ENCODE measurements at places on chromosomes 7 and 10. TPM values are rescaled to one million over a fixed set of nuclear protein-coding genes. Genes with fewer than 3 reads are reported as not detected.

The DNAJB12 gene
- total RNA-seq: 53.5 TPM

The COX19 gene
- 9.6 TPM for total RNA-seq

The SLC13A4 gene
- total RNA-seq: not detected

The PILRA gene
- 1.2 TPM for total RNA-seq

GRCh38 chr10:113533801-113534200 is 19.1 kb upstream of the HABP2 start:
- no peak for DNase-seq

- no peak for DNase-seq
Observed at GRCh38 chr10:96721207-96721572, 876 bp upstream of the PIK3AP1 start.

DNA sequence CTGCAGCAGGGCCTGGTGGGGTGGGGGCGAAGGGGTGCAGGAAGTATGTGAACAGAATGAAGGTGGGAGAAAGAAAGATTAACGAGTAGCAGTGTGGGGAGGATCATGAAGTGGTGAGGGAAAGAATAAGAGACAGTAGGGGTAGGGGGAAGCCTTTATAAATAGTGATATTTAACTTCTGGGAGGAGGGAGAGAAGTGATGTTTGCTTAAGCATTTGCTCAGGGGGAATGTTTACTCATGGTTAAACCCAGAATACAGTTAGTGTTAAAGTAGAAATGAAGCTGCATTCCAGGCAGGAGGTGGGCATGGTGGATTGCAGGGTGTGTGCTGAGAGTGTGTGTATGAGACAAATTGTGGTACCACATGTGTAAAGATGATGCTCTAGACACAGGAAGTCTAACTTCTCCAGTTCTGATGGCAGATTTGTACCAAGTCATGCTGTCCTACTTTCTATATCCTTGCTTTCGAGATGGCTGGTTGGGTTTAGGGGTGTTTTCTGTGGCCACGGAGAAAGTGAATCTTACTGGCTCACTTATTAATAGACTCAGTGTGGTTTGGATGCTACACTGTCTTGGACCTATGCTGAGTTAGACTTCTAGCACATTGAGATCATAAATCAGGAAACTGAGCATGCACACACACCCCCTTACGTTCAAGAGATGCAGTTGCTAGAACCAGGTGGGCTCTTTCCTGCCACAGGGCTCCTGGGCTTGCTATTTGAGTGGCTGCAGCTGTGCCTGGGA is 10.6 kb upstream of the DNMBP start:
- no peak for DNase-seq

- no peak for DNase-seq
Observed at GRCh38 chr10:27724287-27724686, 21.3 kb downstream of the MKX start.

DNA sequence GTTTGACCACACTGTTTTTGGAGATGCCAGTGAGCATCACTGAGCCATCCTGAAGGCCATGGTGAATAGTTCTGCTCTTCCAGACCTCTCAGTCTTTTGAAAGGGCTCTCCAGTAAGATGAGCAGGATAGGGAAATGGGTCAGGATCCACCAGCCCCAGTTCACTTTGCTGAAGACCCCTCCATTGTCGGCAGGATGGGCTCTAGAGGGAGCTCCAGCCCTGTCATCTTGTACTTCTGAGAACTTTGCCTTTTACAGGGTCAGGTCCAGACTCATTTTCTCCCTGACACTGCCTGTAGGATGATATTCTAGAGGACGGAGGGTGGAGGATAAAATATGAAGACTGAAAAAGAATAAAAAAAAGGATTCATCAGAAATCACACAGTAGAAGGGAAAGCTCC is 13.1 kb downstream of the LHFPL3 start:
- peak; percentile 2 for DNase-seq

DNA sequence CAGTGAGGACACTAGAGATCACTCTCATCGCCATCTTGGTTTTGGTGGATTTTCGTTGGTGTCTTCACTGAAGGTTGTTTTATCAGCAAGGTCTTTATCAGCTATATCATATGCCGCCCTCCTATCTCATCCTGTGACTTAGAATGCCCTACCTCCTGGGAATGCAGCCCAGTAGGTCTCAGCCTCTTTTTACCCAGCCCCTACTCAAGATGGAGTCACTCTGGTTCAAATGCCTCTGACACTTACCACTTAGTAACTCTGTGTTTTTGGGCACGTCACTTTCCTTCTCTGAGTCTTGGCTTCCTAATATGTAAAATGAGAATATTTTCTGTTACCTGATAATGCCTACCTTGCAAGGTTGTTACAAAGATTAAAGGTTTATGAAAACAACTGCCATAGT is 37.7 kb downstream of the AGK start:
- DNase-seq: no peak

DNA sequence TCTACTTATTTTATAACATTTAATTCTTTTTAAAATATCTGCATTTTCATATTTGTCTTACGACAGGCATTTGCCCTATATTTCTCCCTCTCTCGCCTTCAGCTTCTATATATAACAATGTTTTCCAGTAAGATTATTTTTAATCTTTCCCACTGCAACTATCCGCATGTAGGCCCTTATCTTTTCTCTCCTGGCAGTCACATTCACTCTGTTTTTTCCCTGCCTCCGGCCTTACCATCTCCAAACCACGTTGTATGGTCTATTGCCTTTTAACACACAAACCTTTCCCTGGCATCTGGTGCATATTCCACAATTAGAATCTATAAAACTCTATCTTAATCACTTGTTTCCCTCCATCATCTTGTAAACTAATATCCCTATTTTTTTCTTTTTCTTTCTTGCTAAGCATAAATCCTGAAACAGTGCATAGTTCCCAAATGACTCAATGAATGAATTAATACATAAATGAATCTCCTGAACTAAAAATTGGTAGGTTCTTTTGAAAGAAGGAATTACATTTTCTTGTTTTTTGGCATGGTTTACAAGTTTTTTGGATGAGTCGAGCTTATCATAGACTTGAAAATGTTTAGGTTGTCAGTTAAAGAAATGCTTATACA is 173.2 kb downstream of the SEMA3A start:
- DNase-seq: no peak

DNA sequence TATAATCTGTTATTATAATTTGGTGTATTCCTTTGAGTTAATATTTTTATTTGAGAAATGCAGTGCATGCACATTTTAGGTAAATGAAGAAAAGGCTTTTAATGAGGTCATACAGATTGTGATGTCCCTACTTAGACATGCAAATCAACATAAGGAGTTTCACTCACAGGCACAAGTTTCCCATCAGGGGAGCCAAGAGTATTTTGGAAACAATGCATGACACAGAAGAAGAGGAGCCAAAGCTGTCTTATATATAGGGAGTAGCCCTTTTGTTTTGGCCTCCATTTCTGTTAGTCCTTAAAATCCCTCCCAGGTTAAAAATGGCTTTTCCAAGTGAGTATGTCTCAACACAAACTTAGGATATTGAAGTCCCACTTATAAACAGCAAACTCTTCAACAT is 703.4 kb upstream of the ANKRD30A start:
- DNase-seq: no peak

DNA sequence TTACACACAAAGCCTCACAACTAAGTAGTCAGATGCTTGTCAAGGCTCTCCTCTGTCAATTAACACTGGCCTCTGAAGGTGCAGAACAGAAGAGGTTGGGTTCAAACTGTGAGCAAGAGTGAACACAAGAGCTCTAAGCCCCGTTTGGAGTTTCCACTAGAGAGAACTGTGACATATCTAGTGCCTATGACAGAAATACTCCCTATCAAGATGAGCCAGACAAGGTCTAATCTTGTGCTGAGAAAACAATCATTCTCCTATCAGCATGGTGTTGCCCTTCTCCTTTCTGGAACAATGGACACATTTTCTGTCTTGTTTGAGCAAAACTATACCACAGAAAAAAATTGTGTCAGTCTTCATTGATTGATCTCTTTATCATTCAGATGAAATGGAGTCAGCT is 62.4 kb upstream of the CCDC71L start:
- no peak for DNase-seq

GRCh38 chr10:101272229-101272868 is 43.1 kb upstream of the LBX1 start:
- DNase-seq: peak; percentile 64

DNA sequence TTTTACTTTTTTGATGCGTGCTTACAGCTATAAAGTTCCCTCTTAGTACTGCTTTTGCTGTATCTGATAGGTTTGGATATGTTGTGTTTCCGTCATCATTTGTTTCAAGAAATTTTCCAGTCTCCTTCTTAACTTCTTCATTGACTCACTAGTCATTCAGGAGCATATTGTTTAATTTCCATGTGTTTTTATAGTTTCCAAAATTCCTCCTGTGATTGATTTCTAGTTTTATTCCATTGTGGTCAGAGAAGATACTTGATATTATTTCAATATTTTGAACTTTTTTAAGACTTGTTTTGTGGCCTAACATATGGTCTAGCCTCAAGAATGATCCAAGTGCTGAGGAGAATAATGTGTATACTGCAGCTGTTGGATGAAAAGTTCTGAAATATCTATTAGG is 75.5 kb upstream of the CREB5 start:
- no peak for DNase-seq
